MCF 10A (cell line): ENCODE measurements at places on chromosomes 4 and X. TPM values are rescaled to one million over a fixed set of nuclear protein-coding genes. Genes with fewer than 3 reads are reported as not detected.

GRCh38 chr4:76799140-76799539 lies 98.8 kb downstream of the SOWAHB start:
- no peak overlapping the region for H3K27ac ChIP-seq
- H3K27me3 ChIP-seq = no peaks in the 10 kb centered on the region
- no peak overlapping the region for H3K4me3 ChIP-seq
- H3K36me3 ChIP-seq = no peaks in the 10 kb centered on the region
- DNase-seq = no peak

- no peak overlapping the region for H3K27ac ChIP-seq
- H3K4me1 ChIP-seq = peaks cover 4% of the 10 kb centered on the region
- H3K36me3 ChIP-seq = peaks cover 22% of the 10 kb centered on the region
- H3K27me3 ChIP-seq = no peaks in the 10 kb centered on the region
- no peak overlapping the region for H3K4me3 ChIP-seq
Measured at GRCh38 chr4:4439782-4440181, 52.9 kb downstream of the NSG1 start.

GRCh38 chrX:148504506-148504905 lies 4.1 kb downstream of the AFF2 start:
- H3K4me1 ChIP-seq = no peaks in the 10 kb centered on the region
- H3K27me3 ChIP-seq = no peaks in the 10 kb centered on the region
- H3K4me3 ChIP-seq = no peak overlapping the region
- no peak overlapping the region for H3K27ac ChIP-seq

DNA sequence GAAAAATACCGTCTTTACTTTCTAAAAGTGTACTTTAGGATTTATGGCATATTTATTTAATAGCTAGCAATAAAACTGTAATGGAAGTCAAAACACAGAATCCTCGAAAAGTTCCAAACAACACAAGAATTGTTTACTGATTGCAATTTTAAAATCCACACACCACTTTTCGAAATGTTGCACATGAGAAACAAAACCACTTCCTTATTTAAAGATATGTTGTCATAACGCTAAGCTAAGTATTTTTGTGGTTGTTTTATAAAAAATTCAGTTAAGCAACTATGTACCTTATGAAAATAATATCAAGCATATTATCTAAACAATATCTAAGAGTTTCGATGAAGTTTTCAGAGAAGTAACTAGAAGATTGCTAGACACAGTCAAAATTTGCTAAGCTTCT lies 344 bp downstream of the TMPRSS11D start:
- H3K36me3 ChIP-seq = no peaks in the 10 kb centered on the region
- no peak for DNase-seq
- no peak overlapping the region for H3K27ac ChIP-seq
- H3K4me3 ChIP-seq = no peak overlapping the region
- H3K4me1 ChIP-seq = peaks cover 14% of the 10 kb centered on the region

GRCh38 chr4:7821245-7822136 lies 118.2 kb downstream of the AFAP1 start:
- no peak for DNase-seq
- no peak overlapping the region for H3K27ac ChIP-seq
- H3K36me3 ChIP-seq = peaks cover 23% of the 10 kb centered on the region
- no peaks in the 10 kb centered on the region for H3K4me1 ChIP-seq
- H3K4me3 ChIP-seq = no peak overlapping the region

DNA sequence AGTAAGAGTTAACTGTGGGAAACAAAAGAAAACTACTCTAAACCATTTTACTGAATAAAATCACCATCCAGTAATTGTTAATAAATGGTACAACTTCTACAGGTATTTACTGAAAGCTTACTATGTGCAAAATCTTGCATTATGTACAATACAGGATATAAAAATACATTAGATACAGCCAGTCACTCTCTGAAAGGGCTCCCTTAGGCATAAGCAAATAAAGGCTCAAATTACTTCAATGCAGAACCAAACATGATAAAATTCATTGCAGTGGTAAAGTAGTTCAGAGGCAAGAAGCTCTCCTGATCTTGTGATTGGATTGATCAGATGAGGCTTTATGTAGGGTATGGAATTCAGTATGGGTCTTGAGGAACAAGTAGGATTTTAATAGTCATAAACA lies 100.2 kb downstream of the KLHL13 start:
- DNase-seq = no peak
- H3K27ac ChIP-seq = no peak overlapping the region
- no peaks in the 10 kb centered on the region for H3K36me3 ChIP-seq
- H3K4me3 ChIP-seq = no peak overlapping the region
- no peaks in the 10 kb centered on the region for H3K4me1 ChIP-seq
- no peaks in the 10 kb centered on the region for H3K27me3 ChIP-seq

DNA sequence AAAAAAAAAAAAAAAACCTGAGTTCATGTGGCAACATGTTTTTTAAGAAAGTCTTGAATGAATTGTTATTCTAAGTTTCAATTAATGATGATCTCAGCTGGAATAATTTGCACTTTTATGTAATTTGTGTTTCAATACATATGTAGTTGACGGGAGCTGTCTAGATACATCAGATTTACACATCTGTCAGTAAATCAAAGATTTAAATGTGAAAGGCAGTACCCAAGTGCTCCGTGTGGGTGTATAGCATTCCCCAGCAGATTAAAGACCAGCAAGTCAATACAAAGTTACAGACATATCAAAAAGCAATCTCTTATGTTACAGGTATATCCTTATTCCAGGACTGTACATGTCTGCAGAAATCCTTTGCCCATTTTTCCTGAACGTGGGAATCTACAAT lies 35.2 kb downstream of the SYNPO2 start:
- DNase-seq = no peak
- no peaks in the 10 kb centered on the region for H3K36me3 ChIP-seq
- H3K4me3 ChIP-seq = no peak overlapping the region
- H3K4me1 ChIP-seq = no peaks in the 10 kb centered on the region
- H3K27me3 ChIP-seq = peaks cover 6% of the 10 kb centered on the region
- H3K27ac ChIP-seq = no peak overlapping the region

- no peak overlapping the region for H3K4me3 ChIP-seq
- no peak overlapping the region for H3K27ac ChIP-seq
- peaks cover 34% of the 10 kb centered on the region for H3K27me3 ChIP-seq
- H3K36me3 ChIP-seq = no peaks in the 10 kb centered on the region
- no peaks in the 10 kb centered on the region for H3K4me1 ChIP-seq
Measured at GRCh38 chr4:54696649-54697048, 38.9 kb downstream of the KIT start.

DNA sequence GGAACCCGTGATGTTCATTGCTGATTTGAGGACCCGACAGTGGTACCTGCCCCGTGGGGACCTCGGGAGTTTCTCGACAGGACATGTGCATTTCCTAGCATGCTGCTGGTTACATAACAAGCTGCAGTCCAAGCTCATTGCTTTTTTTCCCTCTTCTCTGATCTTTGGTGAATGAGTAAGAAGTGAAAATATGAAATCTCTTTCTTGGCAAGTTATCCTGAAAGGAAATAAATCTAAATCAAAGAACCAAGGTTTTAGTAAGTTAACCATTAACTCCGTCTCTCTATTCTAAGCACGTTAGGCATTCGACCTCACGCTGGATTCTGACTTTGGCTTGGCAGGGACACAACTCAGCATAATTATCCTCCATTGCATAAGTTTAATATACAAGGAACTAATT lies 86.6 kb downstream of the STK32B start:
- no peaks in the 10 kb centered on the region for H3K4me1 ChIP-seq
- H3K27ac ChIP-seq = no peak overlapping the region
- H3K27me3 ChIP-seq = peaks cover 43% of the 10 kb centered on the region

DNA sequence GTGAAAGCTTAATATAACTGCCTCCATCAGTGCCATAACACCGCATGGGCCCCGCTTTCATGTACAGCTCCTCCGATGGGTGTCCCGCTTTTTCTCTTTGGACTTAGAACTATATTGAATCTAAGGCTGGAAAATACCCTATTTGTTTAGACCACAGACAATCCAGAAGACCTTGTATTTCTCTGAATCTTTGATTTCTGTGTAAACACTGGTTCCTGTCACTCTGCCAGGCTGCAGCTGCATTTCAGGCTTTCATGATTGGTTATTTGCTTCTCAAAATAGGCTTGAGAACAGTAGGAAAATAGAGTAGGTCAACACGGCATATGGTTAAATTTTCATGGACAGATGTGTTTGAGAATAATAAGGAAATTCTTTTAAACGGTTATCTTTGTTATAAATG lies 80.0 kb downstream of the NWD2 start:
- H3K4me1 ChIP-seq = peaks cover 7% of the 10 kb centered on the region
- DNase-seq = no peak
- H3K27ac ChIP-seq = no peak overlapping the region
- H3K27me3 ChIP-seq = no peaks in the 10 kb centered on the region

- H3K27me3 ChIP-seq = peaks cover 67% of the 10 kb centered on the region
- H3K4me1 ChIP-seq = no peaks in the 10 kb centered on the region
- no peak for DNase-seq
- H3K27ac ChIP-seq = no peak overlapping the region
- no peak overlapping the region for H3K4me3 ChIP-seq
Measured at GRCh38 chrX:132114607-132115006, 13.2 kb downstream of the FRMD7 start.

GRCh38 chr4:139005774-139006173 lies 9.8 kb upstream of the NOCT start:
- no peaks in the 10 kb centered on the region for H3K36me3 ChIP-seq
- H3K4me1 ChIP-seq = no peaks in the 10 kb centered on the region
- no peaks in the 10 kb centered on the region for H3K27me3 ChIP-seq
- no peak overlapping the region for H3K27ac ChIP-seq
- DNase-seq = no peak

- H3K4me3 ChIP-seq = no peak overlapping the region
- no peak for DNase-seq
- H3K27me3 ChIP-seq = no peaks in the 10 kb centered on the region
- no peaks in the 10 kb centered on the region for H3K4me1 ChIP-seq
Measured at GRCh38 chr4:71677568-71677967, 106.3 kb downstream of the GC start.

- H3K27me3 ChIP-seq = no peaks in the 10 kb centered on the region
- no peak overlapping the region for H3K27ac ChIP-seq
- peaks cover 7% of the 10 kb centered on the region for H3K4me1 ChIP-seq
- no peak for DNase-seq
Measured at GRCh38 chr4:109051054-109051453, 251.4 kb downstream of the COL25A1 start.

- H3K4me3 ChIP-seq = no peak overlapping the region
- no peaks in the 10 kb centered on the region for H3K36me3 ChIP-seq
- H3K27ac ChIP-seq = no peak overlapping the region
- DNase-seq = peak; percentile 7
Measured at GRCh38 chrX:105126201-105126600, 94.3 kb downstream of the TEX13A start.

- H3K4me1 ChIP-seq = peaks cover 6% of the 10 kb centered on the region
- DNase-seq = no peak
- peaks cover 4% of the 10 kb centered on the region for H3K36me3 ChIP-seq
- no peak overlapping the region for H3K27ac ChIP-seq
- H3K4me3 ChIP-seq = no peak overlapping the region
Measured at GRCh38 chr4:40201898-40202297, 5.1 kb downstream of the RHOH start.

DNA sequence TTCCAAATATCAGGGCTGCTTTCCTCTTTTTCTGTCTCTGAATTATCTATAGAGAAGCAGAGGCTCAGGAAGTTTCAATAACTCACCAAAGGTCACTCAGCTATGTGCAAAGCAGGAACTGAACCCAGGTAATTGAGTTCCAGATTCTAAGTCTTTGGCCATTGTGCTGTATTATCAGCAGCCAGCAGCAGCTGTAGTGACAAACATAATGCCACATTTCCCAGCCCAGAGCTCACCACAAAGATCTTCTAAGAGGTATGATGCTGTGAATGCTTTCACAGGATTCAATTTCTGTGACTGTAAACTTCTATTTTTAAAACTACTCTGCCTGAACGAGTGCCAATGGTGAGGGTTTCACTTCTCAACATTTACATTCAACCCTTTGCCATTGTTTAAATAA lies 56.4 kb downstream of the SPOCK3 start:
- H3K4me1 ChIP-seq = no peaks in the 10 kb centered on the region
- no peaks in the 10 kb centered on the region for H3K36me3 ChIP-seq
- no peak for DNase-seq
- no peaks in the 10 kb centered on the region for H3K27me3 ChIP-seq
- no peak overlapping the region for H3K27ac ChIP-seq
- no peak overlapping the region for H3K4me3 ChIP-seq

DNA sequence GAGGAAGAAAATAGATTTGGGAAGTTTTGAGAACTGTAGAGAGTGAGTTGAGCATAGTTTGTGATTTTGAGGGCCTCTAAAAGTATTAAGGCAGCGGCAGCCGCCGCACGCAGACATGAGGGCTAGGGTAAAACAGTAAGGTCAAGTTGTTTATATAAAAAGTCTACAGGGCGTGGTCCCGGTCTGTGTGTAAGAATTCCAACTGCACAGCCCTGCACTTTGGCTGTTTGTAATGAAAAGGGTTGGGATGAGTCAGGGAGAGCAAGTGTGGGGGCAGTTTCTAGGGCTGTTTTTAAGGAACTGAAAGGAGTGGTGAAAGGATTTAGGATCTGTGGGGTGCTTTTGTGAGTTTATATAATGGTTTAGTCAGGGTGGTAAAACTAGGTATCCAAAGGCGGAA lies 55.0 kb downstream of the BEX3 start:
- H3K4me3 ChIP-seq = no peak overlapping the region
- no peak overlapping the region for H3K27ac ChIP-seq
- no peaks in the 10 kb centered on the region for H3K36me3 ChIP-seq
- peaks cover 10% of the 10 kb centered on the region for H3K4me1 ChIP-seq

- peaks cover 78% of the 10 kb centered on the region for H3K27me3 ChIP-seq
- H3K27ac ChIP-seq = no peak overlapping the region
- no peaks in the 10 kb centered on the region for H3K36me3 ChIP-seq
- H3K4me3 ChIP-seq = no peak overlapping the region
Measured at GRCh38 chrX:115437841-115438595, 123.0 kb upstream of the PLS3 start.

The GLOD5 gene
- not detected in 2 replicates for total RNA-seq

The SSX4B gene
- total RNA-seq = not detected in 2 replicates

The ABLIM2 gene
- total RNA-seq = 5.3 and 5.4 TPM in 2 replicates

The MAGEA3 gene
- not detected in 2 replicates for total RNA-seq

The METAP1 gene
- total RNA-seq = 43.5 and 61.4 TPM in 2 replicates

The VGLL1 gene
- not detected in 2 replicates for total RNA-seq

The KLHL13 gene
- 0.59 and 1.6 TPM in 2 replicates for total RNA-seq

The TMEM271 gene
- total RNA-seq = not detected in 2 replicates
